ENCODE measurements at places on chromosomes 3 and 15.

- DNase-seq: no peak
Measured at GRCh38 chr15:34628577-34629152, 45.2 kb upstream of the GOLGA8B start.

GRCh38 chr15:88645171-88646087, 6.6 kb downstream of the ISG20 start:
- DNase-seq: no peak

- no peak for DNase-seq
Measured at GRCh38 chr3:174620855-174621472, 238.2 kb upstream of the NAALADL2 start.

GRCh38 chr3:43692085-43692855, 1.5 kb downstream of the ABHD5 start:
- no peak for DNase-seq

- DNase-seq: no peak
Measured at GRCh38 chr15:87347806-87348515, 908.6 kb downstream of the NTRK3 start.

DNA sequence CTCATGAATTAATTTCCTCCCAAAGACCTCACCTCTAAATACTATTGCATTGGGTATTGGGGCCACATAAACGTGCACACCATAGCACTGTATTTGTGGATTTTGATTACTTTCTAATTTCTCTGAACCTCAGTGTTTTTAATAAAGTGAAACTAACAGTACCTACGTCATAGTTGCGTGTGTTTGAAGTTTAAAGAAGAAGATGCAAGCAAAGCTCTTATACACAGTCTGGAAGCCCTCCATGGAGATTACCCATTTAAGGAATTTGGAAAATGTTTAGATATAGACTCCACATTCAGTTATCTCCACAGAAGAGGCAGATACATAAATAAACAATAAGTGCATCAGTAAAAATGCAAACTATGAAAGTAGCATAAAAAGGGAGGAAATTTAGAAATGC, 581.1 kb upstream of the GBE1 start:
- no peak for DNase-seq

GRCh38 chr15:94282269-94283250, 51.2 kb downstream of the MCTP2 start:
- DNase-seq: no peak

- DNase-seq: no peak
Measured at GRCh38 chr3:101300073-101300472, 20.3 kb downstream of the IMPG2 start.

- no peak for DNase-seq
Measured at GRCh38 chr3:126057936-126058335, 26.0 kb downstream of the SLC41A3 start.

DNA sequence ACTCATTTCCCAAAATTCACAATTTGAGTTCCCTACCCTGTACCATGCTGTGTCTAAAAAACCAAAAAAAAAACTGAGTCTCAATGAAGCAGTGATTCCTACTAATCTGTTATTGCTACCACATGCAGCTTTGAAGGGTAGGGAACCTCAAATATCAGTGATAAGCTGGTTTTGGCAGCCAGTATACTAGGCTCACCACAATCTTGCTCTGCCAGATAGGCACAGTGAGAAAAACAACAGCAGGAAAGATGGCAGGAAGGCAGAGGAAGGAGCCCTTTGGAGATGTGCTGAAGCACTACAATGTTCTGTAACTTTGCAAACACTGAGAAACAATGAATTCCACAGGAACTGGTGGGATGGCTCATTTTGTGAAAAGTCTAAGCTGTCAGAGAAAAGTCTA, 96.9 kb upstream of the UBP1 start:
- no peak for DNase-seq

DNA sequence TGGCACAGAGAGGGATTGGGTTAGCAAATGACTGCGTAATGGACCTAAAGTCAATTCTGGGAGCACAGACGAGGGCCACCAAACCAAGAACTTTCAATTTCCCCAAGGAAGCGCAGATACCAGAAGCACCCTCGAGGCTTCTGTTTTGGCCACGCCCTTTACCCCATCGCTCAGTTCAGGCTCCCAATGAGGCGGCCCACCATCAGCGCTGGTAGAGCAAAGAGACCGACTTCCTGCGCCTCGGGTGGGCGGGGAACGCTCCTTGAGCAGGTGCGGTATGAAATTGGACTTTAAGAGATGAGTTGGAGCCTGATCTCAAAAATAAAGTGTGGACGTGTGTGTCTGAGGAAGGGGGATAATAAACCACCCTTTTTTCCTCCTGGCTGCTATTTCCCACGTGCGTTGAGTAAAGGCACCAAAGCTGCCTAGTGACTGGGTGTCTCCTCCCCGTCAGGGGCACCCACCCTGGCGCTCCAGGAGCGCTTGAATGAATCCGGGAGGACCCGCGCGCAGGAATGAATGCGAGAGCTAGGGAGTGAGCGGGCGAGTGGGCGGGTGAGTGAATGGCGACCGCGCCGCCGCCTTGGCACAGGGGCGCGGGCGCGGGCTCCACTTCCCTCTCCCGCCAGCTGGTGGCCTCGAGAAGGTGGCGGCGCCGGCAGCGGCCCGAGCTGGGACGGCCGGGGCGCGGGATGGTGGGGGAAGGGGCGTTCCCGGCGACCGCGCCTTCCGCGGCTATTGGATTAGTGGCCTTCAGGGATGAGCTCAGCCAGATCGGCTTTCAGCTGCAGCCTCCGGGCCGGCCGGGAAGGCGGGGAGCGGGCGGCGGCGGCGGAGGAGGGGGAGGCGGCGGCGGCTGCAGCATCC, at the start of gene SPSB4:
Gene SPSB4 (plus strand): TSS at position 772 of the 867 bp plus-strand sequence. CDS start 14,758 bp downstream, outside the sequence.
- DNase-seq: no peak

DNA sequence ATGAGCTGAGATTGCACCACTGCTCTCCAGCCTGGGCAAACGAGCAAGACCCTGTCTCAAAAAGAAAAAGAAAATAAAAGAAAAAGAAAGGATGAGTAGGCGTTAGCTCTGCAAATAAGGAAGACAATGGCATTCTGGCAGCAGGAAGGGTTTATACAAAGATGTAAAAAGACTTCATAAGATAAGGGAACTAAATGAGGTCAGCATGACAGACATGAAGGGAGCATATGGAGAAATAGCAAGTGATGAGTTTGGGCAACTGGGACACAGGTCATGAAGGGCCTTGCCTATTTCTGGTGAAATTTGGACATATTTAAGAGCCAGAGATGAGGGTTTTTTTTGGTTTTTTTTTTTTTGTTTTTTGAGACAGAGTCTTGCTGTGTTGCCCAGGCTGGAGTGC, 24.5 kb downstream of the TMEM266 start:
- DNase-seq: no peak

DNA sequence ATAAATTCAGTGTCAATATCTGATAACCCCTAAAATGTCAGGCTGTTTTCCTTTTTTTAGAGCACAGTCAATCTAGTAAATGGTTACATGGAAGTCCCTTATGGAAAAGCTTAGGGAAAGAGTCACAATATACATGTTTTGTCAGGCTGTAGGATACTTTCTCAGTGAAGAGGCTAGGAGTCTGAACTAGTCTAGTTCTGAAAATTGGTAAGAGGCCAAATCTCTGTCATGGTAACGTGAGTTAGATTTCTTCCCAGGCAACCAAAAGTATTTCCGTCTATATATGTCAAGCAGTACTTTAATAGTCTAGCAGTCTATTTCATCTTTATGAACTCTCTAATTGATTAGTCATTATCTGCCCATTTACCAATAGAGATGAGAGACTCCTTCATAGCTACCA, 215.9 kb upstream of the LRRC3B start:
- DNase-seq: no peak
